Stimulated activated CD4-positive, alpha-beta T cell treated with anti-CD3 and anti-CD28 coated beads, Interleukin-1b, Interleukin-23, amount 100 ng/mL, for 1 hour (primary cell): ENCODE measurements at places on chromosomes 5 and 9.

DNA sequence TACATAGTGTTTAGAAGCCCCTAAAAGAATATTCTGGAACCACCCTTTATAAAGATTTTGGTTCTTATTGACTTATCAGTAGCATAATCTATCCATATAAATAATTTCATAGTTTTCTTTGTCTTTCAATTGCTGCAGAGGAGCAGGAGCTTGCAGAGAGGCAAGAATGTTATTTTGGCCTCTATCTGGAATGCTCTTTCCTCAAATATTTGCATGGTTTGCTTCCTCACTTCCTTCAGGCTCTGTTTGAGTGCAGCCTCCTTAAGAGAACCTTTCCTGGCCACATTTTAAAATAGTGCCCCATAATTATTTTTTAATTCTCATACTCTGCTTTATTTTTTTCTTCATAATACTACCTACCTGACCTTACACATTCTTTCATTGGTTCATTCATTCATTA, 1.5 kb downstream of the C5 start:
- DNase-seq: no peak

GRCh38 chr5:111697215-111697614, 59.8 kb downstream of the NREP start:
- no peak for DNase-seq

DNA sequence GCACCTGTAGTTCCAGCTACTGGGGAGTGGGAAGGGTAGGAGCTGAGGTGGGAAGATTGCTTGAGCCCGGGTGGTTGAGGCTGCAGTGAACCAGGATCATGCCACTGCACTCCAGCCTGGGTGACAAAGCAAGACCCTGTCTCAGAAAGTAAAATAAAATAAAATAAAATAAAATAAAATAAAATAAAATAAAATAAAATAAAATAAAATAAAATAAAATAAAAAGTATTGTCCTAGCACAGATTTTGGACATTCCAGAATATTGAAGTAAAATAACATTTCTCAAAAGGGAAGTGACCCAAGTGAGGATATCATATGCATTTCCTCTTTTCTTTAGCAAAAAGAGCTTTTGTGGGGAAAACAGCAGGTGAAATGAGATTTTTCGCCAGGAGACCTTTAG, 83.5 kb downstream of the TMEM174 start:
- no peak for DNase-seq

GRCh38 chr5:131635684-131636572, 899 bp upstream of the RAPGEF6 start:
- DNase-seq: no peak

DNA sequence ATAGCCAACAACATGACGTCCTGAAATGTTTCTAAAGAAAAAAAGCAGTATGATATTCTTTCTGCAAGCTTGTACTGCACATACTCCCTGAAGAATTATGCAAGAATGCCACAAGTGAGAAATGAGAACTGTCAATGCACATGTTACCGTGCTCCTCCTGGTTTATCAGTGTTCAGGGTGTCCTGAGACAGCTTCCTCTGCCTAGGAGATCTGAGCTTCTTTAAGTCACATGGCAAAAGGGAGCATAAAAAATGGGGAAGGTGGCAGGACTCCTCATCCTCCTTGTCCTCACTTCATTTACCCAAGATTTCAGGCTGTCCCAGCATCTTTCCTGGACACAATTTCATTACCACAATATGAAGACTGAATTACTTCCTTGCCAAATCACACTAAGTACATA, 238.2 kb downstream of the GLIS3 start:
- no peak for DNase-seq
